Left cardiac atrium (tissue), 4 donors: ENCODE measurements at places on chromosomes 7 and 10.

DNA sequence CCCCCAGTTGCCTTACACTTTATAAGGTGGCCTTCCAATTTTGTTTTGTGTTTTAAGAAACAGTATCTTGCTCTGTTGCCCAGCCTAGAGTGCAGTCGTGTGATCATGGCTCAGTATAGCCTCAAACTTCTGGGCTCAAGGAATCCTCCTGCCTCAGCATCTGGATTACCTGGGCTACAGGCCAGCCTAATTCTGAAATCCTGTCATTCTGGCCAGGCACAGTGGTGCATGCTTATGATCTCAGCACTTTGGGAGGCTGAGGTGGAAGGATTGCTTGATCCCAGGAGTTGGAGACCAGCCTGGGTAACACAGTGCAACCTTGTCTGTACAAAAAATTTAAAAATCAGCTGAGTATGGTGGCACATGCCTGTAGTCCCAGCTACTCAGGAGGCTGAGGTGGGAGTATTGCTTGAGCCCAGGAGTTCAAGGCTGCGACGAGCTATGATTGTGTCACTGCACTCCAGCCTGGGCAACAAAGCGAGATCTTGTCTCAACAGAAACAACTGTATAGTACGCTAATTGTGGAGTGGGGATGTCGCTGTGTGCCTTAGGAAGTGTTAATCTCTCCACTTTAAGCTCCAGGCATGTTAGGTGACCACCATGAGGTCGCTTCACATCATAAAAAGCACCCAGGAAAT lies 24.7 kb upstream of the RBM33 start:
- DNase-seq: no peak

- DNase-seq: no peak
Measured at GRCh38 chr10:117217196-117217761, 20.0 kb downstream of the KCNK18 start.

DNA sequence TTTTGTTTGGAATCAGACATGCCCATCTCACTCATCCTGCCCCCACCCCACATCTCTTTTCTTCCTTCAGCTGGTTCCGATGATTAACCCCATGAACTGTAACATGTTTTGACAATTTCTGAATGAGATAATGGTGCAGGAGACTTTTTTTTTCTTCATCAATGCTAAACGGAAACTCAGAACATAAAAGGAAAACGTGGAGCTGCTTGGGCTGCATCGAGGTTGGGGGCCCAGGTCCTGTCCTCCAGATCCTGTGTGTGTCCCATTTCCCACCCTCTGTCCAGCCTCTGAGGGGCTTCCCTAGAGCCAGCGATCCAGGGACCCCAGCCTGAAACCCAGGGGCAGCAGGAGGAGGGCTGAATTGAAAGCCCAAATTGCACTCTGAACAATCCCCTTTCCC lies 263.8 kb upstream of the GRB10 start:
- no peak for DNase-seq

- no peak for DNase-seq
Measured at GRCh38 chr10:32237644-32238345, 109.2 kb downstream of the EPC1 start.

DNA sequence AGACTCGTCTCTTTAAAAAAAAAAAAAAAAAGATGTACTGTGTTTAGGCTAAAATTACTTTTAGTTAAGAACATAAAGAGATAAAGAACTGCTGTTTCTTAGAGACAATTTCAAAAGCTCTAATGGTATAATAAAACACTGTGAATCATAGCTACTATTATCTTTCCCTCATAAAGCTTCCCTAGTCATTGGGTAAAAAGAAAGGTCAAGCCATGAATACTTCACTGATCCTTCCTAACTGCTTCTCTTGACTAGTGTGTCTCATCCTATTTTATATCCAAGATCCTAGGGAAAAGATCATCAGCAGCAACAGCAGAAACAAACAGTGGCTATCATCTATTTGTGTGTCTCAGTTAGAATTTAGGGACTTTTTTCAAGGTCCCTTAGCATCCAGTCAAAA lies 10.5 kb downstream of the YME1L1 start:
- no peak for DNase-seq

- no peak for DNase-seq
Measured at GRCh38 chr7:28224172-28224571, 43.6 kb upstream of the JAZF1 start.

GRCh38 chr7:47643716-47644400 lies 61.9 kb upstream of the TNS3 start:
- DNase-seq: no peak

DNA sequence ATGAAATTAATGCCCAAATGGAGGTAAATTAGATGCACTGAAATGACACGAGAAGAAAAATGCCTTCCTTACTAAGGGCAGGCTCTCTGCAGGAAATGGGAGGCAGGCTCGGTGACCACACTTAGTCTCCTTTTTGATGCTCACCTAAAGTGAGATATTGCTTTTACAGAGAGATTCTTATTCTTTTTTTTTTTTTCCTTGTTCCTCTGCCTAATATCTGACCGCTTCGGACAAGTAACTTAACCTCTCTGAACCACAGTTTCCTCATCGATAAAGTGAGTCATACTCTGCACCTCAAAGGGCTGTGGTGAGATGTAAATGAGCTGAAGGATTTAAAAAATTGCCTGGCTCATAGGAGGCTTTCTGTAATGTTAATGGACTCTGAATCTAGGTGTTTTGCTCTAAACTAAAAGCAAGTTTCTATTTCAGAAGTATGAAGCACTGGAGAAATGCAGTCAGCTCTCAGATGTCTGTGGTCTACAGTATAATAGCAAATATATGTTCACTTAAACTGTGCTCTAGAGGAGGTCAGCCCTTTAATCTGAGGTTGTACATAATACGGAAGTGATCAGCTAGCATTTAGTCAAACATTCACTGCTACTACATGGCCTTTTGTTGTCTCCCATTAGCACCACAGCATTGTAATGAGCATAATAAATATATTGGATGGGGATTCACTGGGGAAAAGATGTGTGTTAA lies 23.2 kb downstream of the NKX2-3 start:
- DNase-seq: no peak

- no peak for DNase-seq
Measured at GRCh38 chr10:49596836-49597235, 13.3 kb upstream of the SLC18A3 start.

GRCh38 chr10:77873536-77874380 lies 52.8 kb downstream of the DLG5 start:
- peak; percentile 56 for DNase-seq

DNA sequence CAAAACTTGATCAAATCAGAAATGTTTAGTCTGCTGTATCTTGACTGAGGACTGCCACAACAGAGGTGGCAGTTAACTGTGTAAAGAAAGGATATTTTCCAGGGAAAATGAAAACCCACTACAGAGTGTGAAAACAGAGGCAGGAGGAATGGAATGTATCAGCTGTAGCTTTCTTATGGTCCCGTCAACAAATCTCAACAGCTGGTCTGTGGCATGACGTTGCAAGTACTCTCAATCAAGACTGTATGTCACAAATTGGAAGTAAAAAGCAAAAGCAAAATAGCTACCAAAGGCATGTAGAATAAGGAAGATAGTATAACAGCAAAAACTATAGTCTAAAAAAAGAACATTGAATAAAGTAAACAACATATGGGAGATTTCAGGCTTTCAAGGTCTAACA lies 123.5 kb downstream of the KMT2C start:
- DNase-seq: no peak

- DNase-seq: no peak
Measured at GRCh38 chr10:62071846-62072281, 170.4 kb downstream of the ARID5B start.

- DNase-seq: no peak
Measured at GRCh38 chr7:17506095-17506494, 207.6 kb downstream of the AHR start.

DNA sequence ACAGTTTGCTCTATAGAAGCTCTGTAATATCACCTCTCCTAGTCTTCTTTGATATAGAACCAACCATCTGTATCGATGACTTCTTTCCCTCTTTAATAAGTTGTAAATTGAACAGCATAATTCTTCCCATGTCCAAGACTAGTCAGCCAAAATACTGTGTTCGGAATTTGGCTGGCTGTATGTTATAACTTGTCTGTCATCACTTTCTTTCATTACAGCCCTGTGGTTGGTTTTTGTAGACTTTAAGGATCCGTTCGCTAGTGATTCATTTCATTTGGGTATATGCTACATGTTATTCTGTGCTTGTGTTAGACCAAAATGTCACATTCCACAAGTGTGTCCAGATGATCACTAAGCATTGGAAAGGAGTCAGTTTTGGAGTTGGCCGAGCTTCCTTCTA lies 155.4 kb upstream of the ITGB1 start:
- no peak for DNase-seq

DNA sequence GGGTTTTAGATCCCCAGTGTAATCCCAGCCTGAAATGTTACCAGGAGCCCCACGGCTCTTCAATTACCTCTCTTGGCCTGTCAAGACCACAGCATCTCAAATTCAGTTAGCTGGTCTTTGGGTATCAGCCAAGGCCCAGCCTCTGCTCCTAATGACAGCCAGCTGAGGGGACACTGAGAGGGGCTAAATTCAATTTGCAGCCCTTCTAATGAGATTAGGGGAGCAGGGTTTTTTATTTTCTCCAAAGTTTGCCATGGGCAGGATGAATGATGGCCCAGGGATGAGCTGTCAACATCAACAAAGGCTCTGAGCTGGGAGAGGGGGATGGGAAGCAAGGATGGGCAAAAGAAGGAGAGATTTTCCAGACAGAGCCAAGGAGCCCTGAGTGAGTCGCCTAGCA lies 116.8 kb upstream of the TBX20 start:
- no peak for DNase-seq
